ENCODE measurements at places on chromosomes 1 and 21. TPM values are rescaled to one million over a fixed set of nuclear protein-coding genes. Genes with fewer than 3 reads are reported as not detected.

Gene SPRR2F
- not detected for total RNA-seq

Gene CIART
- total RNA-seq = 0.44 TPM

Gene CD101
- not detected for total RNA-seq

Gene SPRR1A
- not detected for total RNA-seq

Gene MLLT11
- 4.1 TPM for total RNA-seq

Gene MIXL1
- not detected for total RNA-seq

Gene GNAT2
- total RNA-seq = not detected

Gene OR6K3
- total RNA-seq = not detected
